ENCODE measurements at places on chromosomes 13 and 19.

DNA sequence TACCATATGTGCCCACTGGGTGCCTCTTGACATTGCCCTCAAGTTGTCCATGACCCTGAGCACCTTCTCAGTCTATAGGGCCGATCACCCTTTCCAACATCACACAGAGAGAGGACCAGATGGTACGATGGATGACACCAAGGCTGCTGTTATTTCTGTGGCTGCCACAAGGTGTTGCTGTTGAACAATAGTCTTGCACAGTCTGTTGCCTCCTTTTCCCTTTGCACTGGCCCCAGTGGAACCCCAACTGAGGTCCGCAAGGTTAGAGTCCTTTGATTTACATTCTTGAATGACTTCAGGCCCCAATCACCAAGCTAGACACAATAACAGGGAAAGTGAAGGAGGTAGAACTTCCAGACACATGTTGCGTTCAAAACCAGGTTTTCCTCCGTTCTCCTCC lies 52.0 kb downstream of the TINCR start:
- no peak for DNase-seq

DNA sequence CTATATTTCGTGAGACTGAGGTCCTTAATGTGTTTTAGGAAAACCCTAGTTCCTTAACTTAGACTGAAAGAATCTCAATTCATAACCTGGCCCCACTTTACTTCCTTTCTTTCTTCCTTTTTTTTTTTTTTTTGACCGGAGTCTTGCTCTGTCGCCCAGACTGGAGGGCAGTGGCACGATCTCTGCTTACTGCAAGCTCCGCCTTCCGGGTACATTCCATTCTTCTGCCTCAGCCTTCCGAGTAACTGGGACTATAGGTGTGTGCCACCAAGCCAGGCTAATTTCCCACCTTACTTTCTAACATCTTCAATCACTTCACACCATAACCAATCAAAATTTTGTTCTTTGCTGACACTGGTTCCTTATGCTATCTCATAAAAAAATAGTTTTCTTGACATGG lies 2097.0 kb downstream of the PCDH9 start:
- DNase-seq, result no peak

GRCh38 chr13:90485436-90485835 lies 862.1 kb upstream of the MIR17HG start:
- no peak for DNase-seq

DNA sequence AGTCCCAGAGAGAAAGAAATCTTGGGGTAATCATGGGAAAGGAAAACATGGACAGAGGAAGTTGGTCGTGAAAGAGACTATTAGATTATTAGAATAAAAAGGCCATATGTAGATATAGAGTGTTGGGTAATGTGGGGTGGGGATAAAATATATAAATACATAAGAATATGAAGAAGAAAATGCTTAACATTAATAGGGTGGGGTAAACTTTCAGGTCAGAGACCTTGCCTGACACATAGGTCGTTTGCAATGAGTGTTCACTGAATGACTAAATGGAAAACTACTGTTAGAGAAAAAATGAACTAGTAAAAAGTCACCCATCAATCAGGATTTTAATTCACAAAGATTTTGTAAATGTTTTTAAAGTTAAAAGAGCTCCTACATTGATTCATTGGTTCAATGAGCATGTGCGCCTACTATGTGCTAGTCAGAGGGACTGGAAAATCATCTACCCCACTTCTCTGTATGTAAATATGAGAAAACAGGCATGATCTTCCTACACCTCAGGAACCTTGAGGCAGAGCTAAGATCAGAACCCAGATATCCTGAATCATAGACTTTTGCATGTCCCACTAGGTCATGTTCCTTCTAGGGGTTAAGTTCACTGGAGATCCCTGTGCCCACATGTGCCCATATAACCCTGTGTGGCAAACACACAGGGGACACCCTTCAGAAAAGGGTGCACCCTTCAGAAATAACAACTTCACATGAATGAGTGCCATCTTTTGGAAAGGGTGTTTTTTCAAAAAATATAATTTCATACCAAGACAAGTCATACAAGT lies 24.6 kb upstream of the KLF12 start:
- no peak for DNase-seq

- DNase-seq, result no peak
Measured at GRCh38 chr19:18008814-18009213, 844 bp downstream of the ARRDC2 start.

GRCh38 chr19:10874024-10874423 lies 2.7 kb downstream of the CARM1 start:
- no peak for DNase-seq

DNA sequence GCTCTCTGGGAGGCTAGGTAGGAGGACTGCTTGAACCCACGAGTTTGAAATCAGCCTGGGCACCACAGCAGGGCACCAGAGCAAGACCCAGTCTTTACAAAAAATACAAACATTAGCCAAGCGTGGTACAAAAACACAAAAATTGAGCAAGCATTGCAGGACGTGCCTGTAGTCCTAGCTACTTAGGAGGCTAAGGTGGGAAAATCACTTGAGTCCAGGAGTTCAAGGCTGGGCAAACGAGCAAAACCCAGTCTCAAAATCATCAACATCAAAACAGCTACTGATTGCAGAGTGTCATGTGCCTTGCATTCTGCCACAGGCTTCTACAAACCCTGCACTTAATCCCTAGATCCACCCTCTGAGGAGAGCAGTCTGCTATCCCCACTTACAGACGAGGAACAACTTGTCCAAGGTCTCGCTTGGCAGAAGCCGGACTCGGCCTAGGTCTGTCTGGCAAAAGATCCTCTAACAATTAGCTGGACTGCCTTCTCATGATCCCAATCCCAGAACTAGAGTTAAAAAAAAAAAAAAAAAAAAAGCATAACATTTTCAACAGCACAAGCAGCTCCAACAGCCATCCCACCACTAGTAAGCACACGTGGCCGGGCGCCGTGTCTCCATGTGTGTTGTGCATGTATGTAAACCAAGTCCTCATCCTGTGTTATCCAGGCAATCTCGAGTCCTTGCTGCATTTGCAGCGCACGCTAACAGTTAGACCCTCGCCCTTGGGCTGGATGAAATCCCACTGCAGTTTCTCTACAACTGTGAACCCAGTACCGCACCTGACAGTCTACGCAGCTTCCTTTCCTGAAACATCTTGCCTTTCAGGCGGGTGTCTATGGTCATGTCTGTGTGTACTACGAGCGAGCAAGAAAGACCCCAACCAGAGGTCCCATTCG lies 2.0 kb downstream of the PPP6R1 start:
- no peak for DNase-seq

DNA sequence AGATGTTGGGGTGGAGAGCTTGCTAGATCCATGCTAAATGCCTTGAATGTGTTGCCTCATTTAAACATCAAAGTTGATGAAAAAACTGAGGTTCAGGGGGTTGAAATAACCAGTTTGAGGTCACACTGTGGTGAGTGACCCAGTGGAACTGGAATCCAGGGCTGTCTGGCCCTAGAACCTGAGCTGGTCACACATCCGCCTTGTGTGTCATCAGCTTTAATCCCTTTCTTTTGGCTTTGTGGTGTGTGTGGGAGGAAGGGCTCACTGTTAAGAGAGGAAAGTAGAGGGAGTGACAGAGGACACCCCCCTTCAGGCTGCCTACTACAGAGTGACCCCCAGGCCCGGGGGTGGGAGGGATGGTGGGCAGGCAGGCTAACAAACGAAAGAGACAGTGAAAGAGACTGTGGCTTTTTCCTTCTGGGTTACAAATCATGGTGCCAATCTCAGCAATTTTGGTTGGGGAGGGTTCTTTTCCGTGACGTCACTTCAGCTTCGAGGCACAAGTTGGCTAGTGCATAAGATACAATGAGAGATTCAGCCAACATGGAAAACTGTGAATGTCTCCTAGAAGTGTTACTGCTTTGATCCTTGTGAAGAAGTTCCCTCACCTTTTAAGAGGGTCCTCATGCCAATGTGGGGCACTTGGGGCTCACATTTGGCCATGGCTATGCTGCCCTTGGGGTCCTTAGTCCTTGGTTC lies 164.9 kb downstream of the DLEU7 start:
- no peak for DNase-seq

- peak; percentile 6 for DNase-seq
Measured at GRCh38 chr19:4089400-4089908, 22.8 kb upstream of the ZBTB7A start.

- DNase-seq, result no peak
Measured at GRCh38 chr13:51047434-51048165, 63.5 kb downstream of the C13orf42 start.

- no peak for DNase-seq
Measured at GRCh38 chr13:53411463-53411862, 382.9 kb downstream of the OLFM4 start.

DNA sequence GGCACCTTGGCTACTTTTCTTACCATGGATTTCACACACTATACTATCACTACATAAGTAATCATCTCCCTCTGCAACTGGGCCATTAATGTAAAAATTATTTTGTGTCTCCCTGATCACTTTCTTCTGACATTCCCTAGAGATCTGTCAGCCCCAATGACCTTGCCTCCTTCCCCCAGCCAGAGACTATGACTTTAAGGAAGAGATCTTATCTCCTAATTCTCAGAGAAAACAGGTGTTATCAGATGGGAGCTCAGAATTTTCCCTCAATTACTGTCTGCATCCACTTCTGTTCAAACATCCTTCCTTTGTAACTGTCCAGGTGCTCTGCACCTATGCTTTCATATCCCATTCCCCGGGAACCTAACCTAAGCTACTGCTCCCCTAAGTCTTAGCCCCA lies 397.5 kb downstream of the DIAPH3 start:
- no peak for DNase-seq

DNA sequence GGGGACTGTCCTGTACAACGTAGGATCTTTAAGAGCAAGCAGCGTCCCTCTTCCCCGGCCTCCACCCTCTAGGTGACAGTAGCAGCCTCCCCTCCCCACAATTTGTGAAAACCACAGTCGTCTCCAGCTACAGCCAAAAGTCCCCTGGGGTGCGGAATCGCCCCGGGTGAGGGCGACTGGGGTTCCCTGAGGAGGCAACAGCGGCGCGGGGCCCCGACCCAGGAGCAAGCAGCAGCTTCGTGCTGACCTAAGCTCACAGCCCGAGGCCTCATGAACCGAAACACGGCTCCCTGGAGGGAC lies 322 bp downstream of the ZNF558 start:
- DNase-seq, result no peak

GRCh38 chr13:98783856-98784478 lies 31.5 kb upstream of the SLC15A1 start:
- DNase-seq, result no peak

DNA sequence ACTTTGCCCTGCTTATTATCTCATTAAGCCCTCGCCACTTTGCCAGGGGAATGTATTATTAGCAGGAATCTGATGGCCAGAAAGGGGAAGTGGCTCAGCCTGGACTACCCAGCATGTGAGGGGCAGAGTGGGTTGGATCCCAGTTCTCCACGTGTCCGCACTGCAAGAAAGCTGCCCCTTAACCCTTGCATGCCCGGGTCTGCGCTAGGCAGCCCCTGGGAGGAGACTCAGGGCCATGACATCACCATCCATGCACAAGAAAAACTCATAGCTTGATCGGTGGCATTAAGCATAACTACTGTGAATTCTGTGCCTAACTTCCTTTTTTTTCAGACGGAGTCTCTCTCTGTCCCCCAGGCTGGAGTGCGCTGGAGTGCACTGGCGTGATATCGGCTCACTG lies 8.9 kb downstream of the CACNG8 start:
- DNase-seq, result no peak

DNA sequence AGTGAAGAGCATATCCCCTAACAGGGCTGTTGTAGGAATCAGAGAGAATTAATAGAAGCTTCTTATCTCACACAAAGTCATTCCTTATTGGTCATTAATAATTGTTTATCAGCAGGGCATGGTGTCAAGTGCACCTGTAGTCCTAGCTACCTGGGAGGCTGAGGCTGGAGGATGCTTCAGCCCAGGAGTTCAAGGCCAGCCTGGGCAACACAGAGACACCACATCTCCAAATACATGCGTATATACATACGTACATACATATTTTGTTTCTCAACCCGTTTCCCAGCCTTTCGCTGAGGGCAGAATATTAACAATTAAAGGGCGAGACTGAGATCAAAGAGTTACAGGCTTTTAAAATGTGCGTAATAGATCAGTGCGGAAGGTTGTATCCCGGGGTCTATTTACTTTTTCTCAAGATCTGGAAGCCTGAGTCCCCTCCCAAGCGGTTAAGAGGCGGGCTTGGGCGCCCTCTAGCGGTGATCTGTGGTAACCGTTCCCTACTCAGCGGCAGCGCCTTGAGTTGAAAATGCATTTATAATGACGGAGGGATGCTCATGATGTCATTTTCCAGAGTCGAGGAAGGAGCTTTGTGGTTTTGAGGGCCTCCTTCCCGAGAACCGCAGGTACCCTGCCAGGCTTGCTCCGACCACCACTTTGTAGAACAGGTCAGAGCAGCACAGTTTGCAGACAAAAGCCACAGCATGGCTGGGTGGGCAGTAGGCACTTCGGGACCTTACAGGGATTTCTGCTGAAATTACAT lies 169.6 kb upstream of the GPR12 start:
- peak; percentile 23 for DNase-seq

- DNase-seq, result peak; percentile 21
Measured at GRCh38 chr13:102399791-102400674, 1.8 kb downstream of the FGF14 start.

DNA sequence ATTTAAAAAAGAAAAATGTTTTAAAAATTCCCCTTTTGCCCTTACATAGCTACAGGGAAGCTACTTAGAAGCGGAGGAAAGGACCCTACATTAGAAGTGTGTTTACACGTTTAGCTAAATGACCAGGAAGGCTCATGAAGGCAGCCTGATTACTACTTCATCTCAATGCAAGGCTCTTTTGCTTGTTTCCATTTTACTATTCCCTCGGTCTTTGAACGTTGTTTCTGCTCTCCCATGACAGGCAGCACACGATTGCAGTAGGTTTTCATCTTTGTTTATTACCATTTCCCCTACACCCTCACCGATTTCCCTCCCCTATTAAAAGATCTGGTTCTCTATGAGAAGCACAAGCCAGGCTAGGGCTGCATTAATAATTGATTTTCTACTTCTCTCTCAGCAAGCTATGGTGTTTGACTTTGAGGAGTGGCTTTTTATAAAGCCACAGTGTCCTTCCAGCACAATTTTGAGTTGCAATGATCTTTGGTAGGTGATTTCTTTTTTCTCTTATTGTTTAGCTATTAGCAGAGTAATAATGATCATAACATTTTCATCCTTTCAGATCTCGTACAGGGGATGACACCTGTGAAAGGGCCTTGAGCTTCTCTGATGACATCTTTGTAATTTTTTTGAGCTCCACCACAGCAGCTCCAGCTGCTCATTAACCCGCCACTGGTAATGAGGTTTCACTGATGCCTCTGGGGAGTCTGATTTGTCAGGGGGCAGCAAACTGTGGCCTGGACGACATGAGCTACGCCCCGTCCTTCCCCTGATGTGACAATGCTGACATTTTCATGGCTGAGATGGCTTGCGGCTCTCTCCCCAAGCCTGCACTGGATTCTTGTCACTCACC lies 670.3 kb downstream of the UQCRFS1 start:
- no peak for DNase-seq

DNA sequence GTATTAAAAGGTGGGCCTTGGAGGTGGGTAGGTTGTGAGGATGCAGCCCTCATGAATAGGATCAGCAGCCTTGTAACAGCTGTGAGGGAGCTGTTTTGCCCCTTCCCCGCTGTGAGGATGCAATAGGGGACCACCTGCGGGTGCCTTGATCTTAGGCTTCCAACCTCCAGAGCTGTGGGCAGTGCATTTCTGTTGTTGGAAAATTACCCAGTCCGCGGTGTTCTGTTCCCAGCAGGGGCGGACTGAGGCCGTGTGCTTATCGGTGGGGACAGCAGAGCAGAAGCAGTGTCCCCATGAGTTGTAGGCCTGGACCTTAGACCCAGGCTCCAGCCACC lies 54.8 kb upstream of the TEX29 start:
- no peak for DNase-seq

- peak; percentile 31 for DNase-seq
Measured at GRCh38 chr13:43785261-43785649, 1.5 kb downstream of the ENOX1 start.
